ENCODE measurements at places on chromosomes 4 and X.

DNA sequence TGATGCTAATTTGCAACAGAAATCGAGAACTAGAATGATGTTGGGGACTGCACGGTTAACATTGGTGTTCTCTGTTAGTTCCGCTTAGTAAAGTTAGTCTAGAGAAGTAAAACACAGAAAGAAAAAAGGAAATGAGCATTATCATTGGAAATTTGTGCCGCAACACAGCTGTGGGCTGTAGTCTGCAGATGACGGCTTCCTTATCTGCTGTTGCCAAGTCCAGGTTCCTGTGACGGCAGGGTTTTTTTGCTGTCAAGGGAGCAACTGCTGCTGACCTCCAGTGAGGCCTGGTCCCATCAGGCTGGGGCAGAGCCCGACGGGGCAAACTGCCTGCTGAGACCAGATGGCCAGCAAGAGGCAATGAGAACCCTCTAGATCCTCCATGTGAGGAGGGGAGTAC is 38.9 kb upstream of the PHEX start:
- no peak for DNase-seq

GRCh38 chr4:75997946-75998345 is 7.2 kb upstream of the SDAD1 start:
- no peak for DNase-seq

- no peak for DNase-seq
These were observed 46.4 kb downstream of the SGMS2 start for GRCh38 chr4:107870916-107871786.

GRCh38 chr4:627347-628125 is 2.2 kb downstream of the PDE6B start:
- DNase-seq, result no peak

GRCh38 chr4:74531963-74532794 is 87.2 kb downstream of the AREG start:
- DNase-seq, result peak; percentile 48

DNA sequence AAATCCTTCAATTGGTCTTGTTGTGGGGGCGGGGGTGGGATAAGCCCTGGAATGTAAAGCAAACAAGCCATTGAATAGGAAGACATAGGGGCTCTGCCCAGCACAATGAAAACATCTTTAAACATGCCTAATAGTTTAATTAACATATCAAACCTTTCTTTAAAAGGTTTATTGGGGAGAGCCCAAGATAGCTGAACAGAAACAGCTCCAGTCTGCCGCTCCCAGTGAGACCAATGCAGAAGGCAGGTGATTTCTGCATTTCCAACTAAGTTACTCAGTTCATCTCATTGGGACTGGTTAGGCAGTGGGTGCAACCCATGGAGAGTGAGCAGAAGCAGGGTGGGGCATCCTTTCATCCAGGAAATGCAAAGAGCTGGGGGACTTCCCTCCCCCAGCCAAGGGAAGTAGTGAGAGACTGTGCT is 327.2 kb upstream of the CNKSR2 start:
- no peak for DNase-seq

DNA sequence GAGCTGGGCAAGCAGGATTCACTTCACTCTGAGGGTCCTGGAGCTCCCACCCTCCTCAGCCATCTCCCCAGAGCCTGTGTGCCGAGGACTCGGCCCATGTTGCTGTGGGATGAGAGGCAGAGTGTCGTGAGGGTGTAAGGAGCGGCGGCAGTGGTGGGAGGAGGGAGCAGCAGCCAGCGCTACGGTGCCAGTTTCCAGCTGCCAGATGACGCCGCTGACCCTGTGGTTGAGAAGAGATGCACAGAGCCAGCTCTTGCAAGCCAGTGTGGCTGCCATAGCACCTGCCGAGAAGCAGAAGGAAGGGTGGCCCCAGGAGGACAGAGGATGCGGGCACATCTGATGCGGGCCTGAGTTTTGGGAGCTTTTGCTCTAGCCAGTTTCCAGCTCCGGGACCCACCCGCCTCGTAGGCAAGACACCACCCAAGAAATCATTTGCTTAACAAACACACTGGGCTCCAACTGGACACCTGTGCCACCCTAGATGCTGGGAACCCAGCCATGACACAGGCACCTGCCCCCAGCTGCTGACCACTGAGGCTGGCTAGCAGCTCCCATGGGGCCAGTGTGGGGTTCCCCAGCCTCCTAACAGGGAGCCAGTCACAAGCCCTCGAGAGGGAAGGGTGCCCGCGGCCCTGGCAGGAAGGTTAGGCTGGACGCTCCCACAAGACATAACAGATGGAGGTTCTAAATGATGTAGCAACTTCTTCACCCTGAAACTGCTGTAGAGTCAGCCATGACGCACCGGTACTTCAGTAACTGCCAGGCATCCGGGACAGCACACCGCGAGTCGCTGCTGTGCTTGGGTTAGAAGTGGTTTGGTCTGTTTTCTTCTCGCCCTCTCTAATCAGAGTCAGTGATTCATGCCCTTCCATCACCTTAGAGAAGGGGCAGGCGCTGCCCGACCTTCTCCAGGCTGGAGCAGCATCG is 8.9 kb downstream of the MSANTD1 start:
- DNase-seq, result no peak

DNA sequence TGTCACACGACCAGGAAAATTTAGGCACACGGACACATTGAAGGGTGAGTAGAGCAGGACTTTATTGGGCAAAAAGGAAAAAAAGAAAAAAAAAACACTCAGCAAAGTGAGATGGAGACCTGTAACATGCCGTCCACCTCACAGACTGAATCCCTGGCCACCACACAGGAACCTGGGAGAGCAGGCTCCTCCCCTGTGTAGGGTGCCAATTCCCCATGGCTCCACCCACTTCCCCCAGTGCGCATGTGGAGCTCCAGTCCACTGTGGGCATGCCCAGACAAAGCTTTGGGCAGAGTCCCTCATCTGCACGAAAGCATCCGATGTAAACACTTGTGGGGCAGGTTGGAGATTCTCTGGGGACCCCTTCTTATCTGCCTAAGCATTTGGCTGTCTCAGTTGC is 23.6 kb upstream of the CBR4 start:
- DNase-seq, result no peak

- no peak for DNase-seq
These were observed 45.0 kb downstream of the PDHA1 start for GRCh38 chrX:19388741-19389140.

DNA sequence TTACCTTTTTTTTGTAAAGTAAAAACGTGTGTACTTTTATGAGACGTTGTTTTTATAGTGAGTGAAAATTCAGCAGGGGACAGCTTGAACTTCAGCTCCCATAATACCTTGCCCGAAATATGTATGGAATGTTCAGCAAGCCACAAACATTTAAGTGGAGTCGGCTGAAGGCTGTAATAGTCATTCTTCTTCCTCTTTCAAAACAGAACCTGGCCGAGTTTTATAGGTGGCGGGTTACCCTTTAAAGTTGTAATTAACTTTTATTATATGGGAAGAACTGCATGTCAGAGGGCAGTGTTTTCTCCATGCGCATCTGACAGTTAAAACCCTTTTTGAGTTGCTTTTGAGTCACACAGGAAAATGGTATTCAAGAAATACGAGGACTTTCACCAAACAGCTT is 50.7 kb downstream of the CLDN34 start:
- no peak for DNase-seq

GRCh38 chr4:87088186-87088585 is 132.2 kb downstream of the KLHL8 start:
- no peak for DNase-seq

DNA sequence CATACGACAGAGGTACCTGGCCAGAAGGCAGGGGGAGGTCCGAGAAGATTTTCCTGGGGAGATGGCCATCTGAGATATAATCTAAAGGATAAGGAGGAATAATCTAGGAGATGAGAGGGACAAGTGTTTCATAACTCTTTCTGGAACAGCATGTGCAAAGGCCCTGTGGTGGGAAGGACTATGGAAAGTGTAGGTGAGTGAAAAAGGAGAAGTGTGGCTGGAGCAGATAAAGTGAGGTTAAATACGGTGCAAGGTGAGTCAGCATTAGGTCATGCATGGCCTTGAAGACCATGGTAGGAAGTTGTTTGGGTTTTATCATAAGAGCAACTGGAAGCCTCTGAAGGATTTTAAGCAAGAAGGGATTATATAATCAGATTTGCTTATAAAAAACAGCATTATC is 34.6 kb upstream of the MTM1 start:
- no peak for DNase-seq

- DNase-seq, result no peak
These were observed 8.0 kb downstream of the GASK1B start for GRCh38 chr4:158164768-158165213.

- DNase-seq, result no peak
These were observed 89.2 kb downstream of the AFAP1 start for GRCh38 chr4:7850489-7850888.

DNA sequence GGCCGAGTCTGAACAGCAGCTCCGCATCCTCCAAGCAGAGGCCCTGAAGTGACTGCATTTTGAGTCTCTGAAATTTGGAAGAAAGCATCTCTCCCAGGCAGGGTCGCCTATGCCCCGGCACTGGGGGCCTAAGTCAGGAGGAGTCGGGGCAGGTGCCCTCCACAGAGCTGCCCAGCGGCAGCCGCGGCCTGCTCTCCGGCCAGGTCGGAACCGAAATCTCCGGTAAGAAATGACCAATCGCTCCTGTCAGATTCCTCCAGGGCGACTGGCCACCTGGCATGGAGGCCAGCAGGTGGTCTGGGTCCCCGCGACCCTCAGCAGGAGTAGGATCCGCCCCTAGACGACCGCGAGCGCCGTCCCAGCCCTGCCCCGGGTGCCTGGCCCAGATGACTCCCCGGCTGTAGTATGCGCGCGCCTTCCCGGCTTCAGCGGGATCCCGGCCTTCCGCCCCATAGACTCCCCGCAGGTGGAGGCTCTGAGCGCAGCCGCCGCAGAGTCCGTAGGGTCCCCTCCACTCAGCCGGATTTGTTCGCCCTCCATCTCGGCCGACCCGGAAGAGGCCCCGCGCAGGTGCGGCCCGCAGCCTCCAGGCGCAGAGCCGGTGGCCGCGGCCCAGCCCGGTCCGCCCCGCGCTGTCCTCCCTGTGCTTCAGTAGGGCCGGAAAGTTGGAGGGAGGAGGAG is 1.5 kb downstream of the NKX1-1 start:
- DNase-seq, result no peak

GRCh38 chr4:40963897-40964478 is 214.2 kb downstream of the NSUN7 start:
- no peak for DNase-seq

DNA sequence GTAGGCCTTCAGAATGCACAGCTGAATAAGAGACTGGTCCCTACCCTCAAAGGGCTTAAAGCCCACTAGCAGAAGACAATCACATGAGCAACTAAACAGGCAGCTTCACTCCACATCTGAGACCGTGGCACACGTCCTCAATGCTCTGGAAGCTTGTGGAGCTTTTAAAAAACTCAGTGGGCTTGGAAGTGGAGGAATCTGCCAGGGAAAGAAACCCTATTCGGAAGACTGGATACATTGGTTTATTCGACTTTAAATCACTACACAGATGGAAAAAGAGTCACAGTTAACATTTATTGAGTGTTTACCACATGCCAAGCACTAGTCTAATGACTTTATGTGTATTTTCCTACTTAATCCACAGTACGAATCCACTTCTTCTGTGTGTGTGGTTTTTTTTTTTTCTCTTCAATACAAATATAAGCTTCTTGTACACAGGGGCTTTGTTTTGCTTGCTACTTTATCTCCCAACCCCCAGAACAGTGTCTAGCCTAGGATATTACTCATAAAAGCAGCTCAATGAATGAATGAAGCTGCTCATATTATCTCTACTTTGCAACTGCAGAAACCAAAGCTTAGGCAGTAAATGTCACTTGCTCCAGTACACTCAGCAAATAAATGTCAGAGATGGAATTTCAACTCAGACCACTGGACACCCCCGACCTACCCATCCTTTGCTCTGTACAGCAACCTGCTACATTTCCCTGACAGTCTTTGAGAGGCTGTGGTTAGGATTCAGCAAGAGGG is 137.7 kb downstream of the LDB2 start:
- DNase-seq, result no peak

- DNase-seq, result no peak
These were observed 9.2 kb downstream of the WDR1 start for GRCh38 chr4:10107111-10108091.

DNA sequence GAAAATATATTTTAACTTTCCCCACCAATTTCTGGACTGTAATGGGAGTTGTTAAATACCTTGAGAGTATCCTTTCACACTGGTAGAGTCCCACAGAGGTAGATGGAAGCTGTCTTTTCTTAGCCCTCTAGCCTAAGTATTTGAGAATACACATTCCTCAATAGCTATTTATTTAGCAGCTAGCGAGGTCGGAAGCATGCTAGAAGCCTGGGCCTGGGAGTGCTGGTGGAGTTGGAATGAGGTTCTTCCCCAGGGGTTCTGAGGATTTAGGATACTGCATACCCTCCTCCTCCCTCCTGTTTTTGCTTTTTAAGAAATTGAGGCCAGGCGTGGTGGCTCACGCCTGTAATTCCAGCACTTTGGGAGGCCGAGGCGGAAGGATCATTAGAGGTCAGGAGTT is 999 bp upstream of the KLHL15 start:
- DNase-seq, result no peak

DNA sequence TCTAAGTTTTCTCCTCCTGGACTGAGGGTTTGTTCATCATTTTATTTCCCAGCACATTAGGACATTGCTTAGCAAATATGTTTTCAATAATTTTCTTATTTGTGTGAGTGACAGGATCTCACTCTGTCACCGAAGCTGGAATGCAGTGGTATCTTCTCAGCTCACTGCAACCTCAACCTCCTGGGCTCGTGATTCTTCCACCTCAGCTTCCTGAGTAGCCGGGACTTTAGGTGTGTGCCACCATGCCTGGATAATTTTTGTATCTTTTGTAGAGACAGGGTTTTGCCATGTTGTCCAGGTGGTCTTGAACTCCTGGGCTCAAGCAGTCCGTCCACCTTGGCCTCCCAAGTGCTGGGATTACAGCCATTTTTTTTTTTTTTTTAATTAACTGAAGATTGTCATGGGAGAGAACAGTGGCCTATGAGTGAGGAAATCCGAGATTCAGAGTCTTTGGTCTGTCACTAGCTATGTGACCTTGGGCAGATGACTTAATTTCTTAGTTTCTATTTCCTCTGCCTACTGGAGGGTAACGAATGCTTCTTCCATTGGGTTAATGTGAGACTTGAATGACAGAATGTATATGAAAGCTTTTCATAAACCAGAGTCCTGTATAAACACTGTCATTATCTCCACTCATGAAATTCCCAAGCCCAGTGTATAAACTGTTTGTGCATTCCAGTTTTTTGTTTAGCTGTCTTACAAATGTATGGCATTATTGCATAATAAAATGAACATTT is 23.9 kb downstream of the MOB1B start:
- peak; percentile 58 for DNase-seq

DNA sequence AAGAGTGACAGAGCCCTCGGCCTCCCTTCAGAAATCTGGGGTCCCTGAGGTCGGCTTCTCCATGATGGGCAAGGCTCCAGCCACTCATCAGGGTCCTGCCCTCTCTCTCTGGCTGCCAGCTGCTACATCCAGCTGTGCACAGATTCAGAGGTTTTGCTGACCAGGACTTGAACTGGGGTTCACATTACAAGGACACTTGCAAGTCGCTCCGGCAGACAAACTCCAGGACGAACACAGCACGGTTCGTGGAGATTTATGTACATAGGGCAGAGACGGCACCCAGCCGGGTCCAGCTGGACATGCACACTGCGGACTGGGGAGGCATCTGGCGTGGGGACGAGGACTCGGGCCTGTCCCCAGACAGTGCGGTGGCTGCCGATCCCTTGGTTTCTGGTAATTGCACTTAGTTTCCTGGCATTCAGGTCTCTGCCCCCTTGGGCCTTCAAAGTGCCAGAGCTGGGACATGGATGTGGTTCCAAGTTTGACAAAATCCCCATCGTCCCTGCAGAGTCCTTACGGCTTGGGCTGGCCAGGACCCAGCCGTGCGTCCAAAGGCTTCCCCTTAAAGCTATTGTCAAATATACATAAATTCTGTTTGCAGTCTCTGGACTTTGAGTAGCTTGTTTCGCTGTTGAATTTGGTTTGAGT is 6.2 kb upstream of the C4orf50 start:
- DNase-seq, result no peak

- DNase-seq, result no peak
These were observed 608.1 kb downstream of the MID1IP1 start for GRCh38 chrX:39409246-39409917.
